ENCODE measurements at places on chromosomes 2 and 18. TPM values are rescaled to one million over a fixed set of nuclear protein-coding genes. Genes with fewer than 3 reads are reported as not detected.

DNA sequence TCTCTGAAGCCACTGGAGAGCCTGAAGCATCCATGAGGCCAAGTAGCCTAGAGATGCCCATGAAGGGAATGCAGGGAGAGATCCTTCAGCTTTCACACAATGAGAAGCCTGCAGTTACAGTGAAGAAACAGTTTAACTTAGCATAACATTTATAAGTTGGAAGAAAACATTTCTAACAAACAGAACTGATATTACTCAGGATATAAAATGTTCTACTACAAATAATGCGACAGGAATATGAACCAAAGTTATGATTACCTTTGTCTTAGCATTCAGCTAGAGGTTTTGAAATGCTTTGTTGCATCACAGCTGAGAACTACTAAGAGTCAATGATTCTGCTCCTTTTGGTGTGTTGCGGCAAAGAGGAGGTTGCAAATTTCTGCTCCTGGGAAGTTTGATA, 6.9 kb upstream of the KYNU start:
- DNase-seq: no peak
- H3K4me3 ChIP-seq: no peak overlapping the region
- H3K36me3 ChIP-seq: no peaks in the 10 kb centered on the region
- no peak overlapping the region for H3K27ac ChIP-seq

The SAG gene
- not detected for total RNA-seq

DNA sequence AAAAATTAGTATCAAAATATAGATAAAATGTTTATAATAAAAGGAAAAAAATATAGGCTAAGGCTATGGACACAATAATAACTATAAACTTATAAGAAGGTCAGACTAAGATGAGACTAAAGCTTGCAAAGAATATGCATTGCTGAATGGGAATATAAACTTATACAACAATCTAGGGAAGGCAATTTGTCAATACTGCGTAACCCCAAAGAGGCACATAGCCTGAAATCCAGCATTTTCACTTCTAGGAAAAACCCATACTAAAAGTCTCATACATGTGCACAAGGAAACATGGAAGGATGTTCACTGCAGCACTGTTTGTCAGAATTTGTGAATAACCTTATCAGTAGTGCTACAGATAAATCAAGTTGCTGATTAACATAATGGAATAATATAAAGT, 45.5 kb downstream of the FANCL start:
- no peaks in the 10 kb centered on the region for H3K27me3 ChIP-seq
- H3K36me3 ChIP-seq: peaks cover 5% of the 10 kb centered on the region
- H3K4me1 ChIP-seq: no peaks in the 10 kb centered on the region
- H3K27ac ChIP-seq: no peak overlapping the region
- H3K4me3 ChIP-seq: no peak overlapping the region

The PLB1 gene
- total RNA-seq: 0.64 TPM

DNA sequence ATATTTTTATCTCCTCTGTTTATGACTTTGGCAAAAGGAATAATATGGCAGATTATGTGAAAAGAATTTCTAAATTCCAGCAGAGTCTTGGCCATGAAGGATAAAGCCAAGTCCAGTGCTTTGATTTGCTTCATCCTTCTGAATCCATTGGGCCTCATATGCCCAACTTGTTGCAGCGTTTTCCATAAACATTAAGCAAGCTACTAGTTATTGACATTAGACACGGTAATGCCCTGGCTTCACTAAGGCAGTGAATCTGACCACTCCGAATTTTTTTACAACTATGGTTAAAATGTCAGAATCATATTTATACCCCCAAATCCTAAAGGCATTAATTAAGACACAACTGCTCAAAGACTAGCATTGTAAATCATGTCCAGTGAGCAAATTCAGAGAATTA, 79.8 kb downstream of the MAPRE2 start:
- H3K27me3 ChIP-seq: no peaks in the 10 kb centered on the region
- H3K36me3 ChIP-seq: peaks cover 3% of the 10 kb centered on the region
- H3K27ac ChIP-seq: no peak overlapping the region
- H3K4me1 ChIP-seq: peaks cover 35% of the 10 kb centered on the region
- no peak overlapping the region for H3K4me3 ChIP-seq

DNA sequence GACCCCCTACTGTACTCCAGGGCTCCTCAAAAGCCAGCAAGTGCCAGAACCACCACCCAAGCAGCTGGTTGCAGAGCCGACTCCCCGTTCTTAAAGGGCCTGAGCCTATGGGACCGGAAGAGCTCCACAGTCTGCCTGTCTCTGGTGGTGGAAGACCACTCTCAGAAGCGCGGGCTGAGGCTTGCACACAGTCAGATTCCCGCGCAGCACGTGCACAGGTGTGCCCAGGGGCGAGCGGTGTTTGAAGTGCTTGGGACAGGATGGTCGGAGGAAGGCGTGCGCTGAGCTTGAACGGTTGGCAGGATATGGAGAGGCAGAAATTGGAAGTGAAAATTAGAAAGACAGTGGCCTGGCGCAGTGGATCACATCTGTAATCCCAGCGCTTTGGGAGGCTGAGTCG, 64.8 kb downstream of the CYP26B1 start:
- no peaks in the 10 kb centered on the region for H3K36me3 ChIP-seq
- no peak overlapping the region for H3K27ac ChIP-seq
- peaks cover 9% of the 10 kb centered on the region for H3K27me3 ChIP-seq
- H3K4me1 ChIP-seq: peaks cover 5% of the 10 kb centered on the region
- no peak for DNase-seq

DNA sequence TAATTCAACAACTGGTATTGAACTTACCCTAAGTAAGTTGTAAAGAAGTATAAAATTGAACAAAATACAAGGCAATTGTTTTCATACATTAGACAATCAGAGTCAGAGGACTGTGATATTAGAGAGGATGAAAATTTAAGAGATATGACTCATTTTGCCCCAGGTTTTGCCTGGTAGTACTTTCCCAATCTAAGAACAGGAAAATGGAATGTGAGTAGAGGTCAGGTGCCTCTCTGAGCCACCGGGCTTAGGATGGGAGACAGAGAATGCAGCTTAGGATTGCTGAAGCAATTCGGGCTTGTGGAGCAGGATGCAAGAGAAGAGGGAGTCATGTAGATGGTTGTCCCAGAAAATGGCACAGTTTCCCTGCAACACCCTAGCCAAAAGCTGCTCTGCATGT, 219.7 kb upstream of the CHST9 start:
- no peak overlapping the region for H3K4me3 ChIP-seq
- no peak overlapping the region for H3K27ac ChIP-seq
- no peak for DNase-seq
- peaks cover 3% of the 10 kb centered on the region for H3K27me3 ChIP-seq
- no peaks in the 10 kb centered on the region for H3K4me1 ChIP-seq

DNA sequence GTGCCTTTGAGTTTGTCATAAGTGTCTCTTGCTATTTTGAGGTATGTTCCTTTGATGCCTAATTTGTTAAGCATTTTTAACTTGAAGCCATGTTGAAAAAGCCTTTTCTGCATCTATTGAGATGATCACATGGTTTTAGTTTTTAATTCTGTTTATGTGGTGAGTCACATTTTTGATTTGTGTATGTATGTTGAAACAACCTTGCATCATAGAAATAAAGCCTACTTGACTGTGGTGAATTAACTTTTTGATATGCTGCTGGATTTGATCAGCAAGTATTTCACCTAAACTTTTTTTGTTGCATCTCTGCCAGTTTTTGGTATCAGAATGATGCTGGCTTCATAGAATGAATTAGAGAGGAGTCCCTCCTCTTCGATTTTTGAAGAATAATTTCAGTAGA, 469.7 kb downstream of the CDH2 start:
- no peaks in the 10 kb centered on the region for H3K27me3 ChIP-seq
- H3K36me3 ChIP-seq: peaks cover 3% of the 10 kb centered on the region

DNA sequence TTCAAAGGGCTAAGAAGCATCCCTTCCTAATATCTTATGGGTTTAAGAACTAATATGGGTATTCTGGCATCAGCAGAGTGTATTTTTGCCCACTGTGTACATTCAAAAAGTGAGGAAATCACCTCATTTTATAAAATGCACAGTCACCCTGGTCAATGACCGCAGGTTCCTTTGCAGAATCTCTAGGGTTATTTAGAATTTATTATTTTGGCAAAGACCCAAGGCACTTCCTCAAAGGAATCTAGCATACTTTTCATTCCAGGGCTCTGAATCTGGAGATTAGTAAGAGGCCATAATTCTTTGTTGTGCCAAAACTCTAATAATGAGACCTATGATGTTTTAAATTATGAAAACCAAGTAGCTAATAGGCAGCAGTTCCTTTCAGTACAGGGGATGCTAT, 27.2 kb upstream of the CDH2 start:
- no peak overlapping the region for H3K4me3 ChIP-seq
- H3K27me3 ChIP-seq: no peaks in the 10 kb centered on the region
- H3K4me1 ChIP-seq: peaks cover 13% of the 10 kb centered on the region

GRCh38 chr2:74653589-74653984, 460 bp upstream of the SEMA4F start:
- peaks cover 5% of the 10 kb centered on the region for H3K4me1 ChIP-seq
- H3K36me3 ChIP-seq: peaks cover 2% of the 10 kb centered on the region
- peaks cover 12% of the 10 kb centered on the region for H3K27me3 ChIP-seq
- DNase-seq: no peak
- H3K27ac ChIP-seq: no peak overlapping the region

The EVX2 gene
- not detected for total RNA-seq

The CGREF1 gene
- total RNA-seq: 1.2 TPM

The FSHR gene
- not detected for total RNA-seq

GRCh38 chr18:33914399-33914798, 310.3 kb downstream of the NOL4 start:
- no peak overlapping the region for H3K4me3 ChIP-seq
- no peaks in the 10 kb centered on the region for H3K4me1 ChIP-seq
- no peaks in the 10 kb centered on the region for H3K27me3 ChIP-seq
- no peak overlapping the region for H3K27ac ChIP-seq

The FBXO36 gene
- total RNA-seq: 4.8 TPM

DNA sequence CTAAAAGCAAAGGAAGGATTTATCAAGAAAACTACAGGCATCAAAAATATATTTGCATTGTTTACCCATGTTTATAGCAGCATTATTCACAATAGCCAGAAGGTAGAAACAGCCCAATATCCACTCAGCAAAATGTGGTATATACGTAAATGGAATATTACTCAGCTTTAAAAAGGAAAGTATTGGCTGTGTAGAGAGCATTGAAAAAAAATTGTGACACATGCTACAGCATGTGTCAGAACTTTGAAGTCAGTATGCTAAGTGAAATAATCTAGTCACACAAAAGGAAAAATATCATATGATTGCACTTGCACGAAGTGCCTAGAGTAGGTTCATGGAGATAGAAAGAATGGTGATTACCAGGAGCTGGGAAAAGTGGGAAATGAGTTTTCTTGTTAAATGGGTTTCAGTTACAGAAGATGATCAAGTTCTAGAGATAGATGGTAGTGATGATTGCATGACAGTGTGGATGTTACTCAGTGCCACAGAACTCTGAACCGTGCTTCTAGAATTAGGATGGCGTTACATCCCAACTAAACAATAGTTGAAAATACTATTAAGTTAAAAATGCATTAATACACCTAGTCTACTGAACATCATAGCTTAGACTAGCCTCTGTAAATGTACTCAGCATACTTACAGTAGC, 20.1 kb downstream of the ANKRD12 start:
- H3K27me3 ChIP-seq: no peaks in the 10 kb centered on the region
- H3K27ac ChIP-seq: no peak overlapping the region
- no peak for DNase-seq
- peaks cover 4% of the 10 kb centered on the region for H3K36me3 ChIP-seq

- H3K36me3 ChIP-seq: no peaks in the 10 kb centered on the region
- H3K4me3 ChIP-seq: no peak overlapping the region
- H3K4me1 ChIP-seq: no peaks in the 10 kb centered on the region
Measured at GRCh38 chr2:198638577-198638976, 819.2 kb downstream of the SATB2 start.

DNA sequence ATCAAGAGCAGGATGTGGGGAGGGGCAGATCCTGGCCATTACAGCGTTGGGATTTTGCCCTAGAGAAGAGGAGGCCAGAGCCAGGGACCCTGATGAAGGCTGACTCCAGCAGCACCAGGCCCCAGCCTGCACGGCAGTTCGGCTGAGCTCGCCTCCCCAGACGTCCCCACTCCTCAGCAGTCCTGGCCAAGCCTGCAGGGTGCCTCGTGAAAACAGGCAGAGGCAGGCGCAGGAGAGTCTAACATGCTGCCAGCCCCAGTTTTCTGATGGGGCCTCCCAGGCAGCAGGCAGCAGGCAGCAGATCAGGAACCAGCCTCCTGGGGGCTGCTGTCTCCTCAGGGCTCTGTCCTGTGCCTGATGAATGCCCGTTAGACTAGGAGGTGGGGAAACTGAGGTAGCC, 19.7 kb upstream of the GLI2 start:
- peaks cover 15% of the 10 kb centered on the region for H3K4me1 ChIP-seq
- DNase-seq: no peak
- no peaks in the 10 kb centered on the region for H3K36me3 ChIP-seq
- H3K27me3 ChIP-seq: no peaks in the 10 kb centered on the region

DNA sequence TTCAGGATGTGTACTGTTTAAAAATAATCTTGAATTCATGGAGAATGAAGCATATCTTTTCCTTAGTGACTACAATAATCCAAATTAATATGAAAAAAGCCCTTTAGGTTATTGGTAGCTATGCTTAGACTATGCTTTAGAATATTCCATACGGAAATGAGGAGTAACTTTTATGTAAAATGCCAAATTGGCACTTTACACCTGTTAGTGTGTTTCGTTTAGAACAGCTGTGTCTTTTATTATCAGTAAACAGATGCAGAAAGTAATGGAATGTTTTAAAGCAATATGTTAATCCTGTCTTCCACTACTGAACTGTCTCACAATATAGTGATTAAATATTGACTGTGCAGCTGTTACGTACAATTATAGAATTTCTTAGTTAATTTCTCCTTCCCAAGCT, 129.6 kb downstream of the PMS1 start:
- H3K27me3 ChIP-seq: no peaks in the 10 kb centered on the region
- H3K4me1 ChIP-seq: no peaks in the 10 kb centered on the region
- no peak overlapping the region for H3K27ac ChIP-seq
- no peak for DNase-seq
- no peak overlapping the region for H3K4me3 ChIP-seq

The TAF4B gene
- 2.3 TPM for total RNA-seq

The CNGA3 gene
- total RNA-seq: not detected

DNA sequence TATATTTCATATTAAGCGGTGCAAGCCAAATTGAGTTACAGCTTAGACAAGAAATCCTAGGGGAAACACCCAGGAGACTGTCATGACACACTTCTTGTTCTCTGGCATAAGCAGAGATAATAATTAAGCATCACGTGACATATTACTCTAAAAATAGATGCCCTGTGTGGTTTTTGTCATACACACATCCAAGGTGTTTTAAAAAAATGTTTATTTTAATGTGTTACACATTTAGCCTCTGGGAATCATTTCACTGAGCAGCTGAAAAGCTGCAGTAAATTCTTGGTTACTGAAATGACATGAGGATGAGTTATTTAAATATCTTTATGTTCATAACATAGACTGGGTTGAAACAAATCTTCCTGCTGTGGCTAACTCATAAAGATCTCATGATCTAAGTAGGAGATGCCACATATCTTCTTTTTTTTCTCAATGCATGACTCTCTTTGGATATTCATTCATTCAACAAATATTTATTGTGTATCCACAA, 38.0 kb upstream of the ERMN start:
- DNase-seq: no peak
- peaks cover 24% of the 10 kb centered on the region for H3K4me1 ChIP-seq
- no peak overlapping the region for H3K4me3 ChIP-seq
- H3K27me3 ChIP-seq: peaks cover 2% of the 10 kb centered on the region

The MERTK gene
- total RNA-seq: 1.2 TPM

Measured in osteocyte (in vitro differentiated cells).